ENCODE measurements at places on chromosomes 7 and 10. TPM values are rescaled to one million over a fixed set of nuclear protein-coding genes. Genes with fewer than 3 reads are reported as not detected.

Gene OR2A1
- total RNA-seq: under 0.01 TPM

Gene FGFR2
- 0.17 TPM for total RNA-seq

Gene UNCX
- not detected for total RNA-seq

Gene PIP
- total RNA-seq: not detected

Gene IDE
- total RNA-seq: 22.8 TPM

Gene SLIT1
- total RNA-seq: under 0.01 TPM

Gene ITPRID1
- not detected for total RNA-seq

Gene LIPJ
- not detected for total RNA-seq

Gene IQUB
- 0.83 TPM for total RNA-seq

Gene GNAT3
- total RNA-seq: not detected

Gene ITGB8
- total RNA-seq: 25.0 TPM

Gene MEIG1
- total RNA-seq: not detected

Gene C1QL3
- not detected for total RNA-seq

Gene PAX4
- total RNA-seq: not detected

Gene BAG3
- total RNA-seq: 17.0 TPM

Gene SEC31B
- total RNA-seq: 2.2 TPM

Gene PBLD
- total RNA-seq: 5.5 TPM

Gene GALNT17
- not detected for total RNA-seq

Gene SPAG6
- 0.15 TPM for total RNA-seq

Gene NSUN6
- 13.5 TPM for total RNA-seq

Gene NUTM2B
- total RNA-seq: 1.2 TPM

Gene OPN4
- not detected for total RNA-seq

Gene MYL10
- total RNA-seq: not detected

Gene STEAP1B
- total RNA-seq: 25.9 TPM

Gene VWDE
- total RNA-seq: not detected

Gene CYP3A7
- total RNA-seq: 0.33 TPM

Gene NEBL
- total RNA-seq: 0.17 TPM

Gene CNPY1
- not detected for total RNA-seq

Gene DDC
- not detected for total RNA-seq

Gene GNGT1
- not detected for total RNA-seq

Gene PLA2G12B
- total RNA-seq: not detected

Gene ADK
- 26.8 TPM for total RNA-seq

Gene TMEM184A
- not detected for total RNA-seq

Gene STEAP1
- 63.1 TPM for total RNA-seq

Data from smooth muscle cell of trachea (primary cell).